ENCODE measurements at places on chromosomes 3 and 15.

- no peak for DNase-seq
Measured at GRCh38 chr3:86743233-86743632, 247.7 kb downstream of the VGLL3 start.

GRCh38 chr3:86996261-86996955 lies 5.5 kb upstream of the VGLL3 start:
- no peak for DNase-seq

GRCh38 chr3:122691195-122691594 lies 10.6 kb downstream of the PARP14 start:
- no peak for DNase-seq

GRCh38 chr3:146148468-146148931 lies 12.5 kb downstream of the PLOD2 start:
- DNase-seq, result no peak

- DNase-seq, result no peak
Measured at GRCh38 chr15:74213858-74214284, 11.3 kb upstream of the STRA6 start.

GRCh38 chr15:75561888-75562287 lies 17.2 kb downstream of the PTPN9 start:
- DNase-seq, result no peak

DNA sequence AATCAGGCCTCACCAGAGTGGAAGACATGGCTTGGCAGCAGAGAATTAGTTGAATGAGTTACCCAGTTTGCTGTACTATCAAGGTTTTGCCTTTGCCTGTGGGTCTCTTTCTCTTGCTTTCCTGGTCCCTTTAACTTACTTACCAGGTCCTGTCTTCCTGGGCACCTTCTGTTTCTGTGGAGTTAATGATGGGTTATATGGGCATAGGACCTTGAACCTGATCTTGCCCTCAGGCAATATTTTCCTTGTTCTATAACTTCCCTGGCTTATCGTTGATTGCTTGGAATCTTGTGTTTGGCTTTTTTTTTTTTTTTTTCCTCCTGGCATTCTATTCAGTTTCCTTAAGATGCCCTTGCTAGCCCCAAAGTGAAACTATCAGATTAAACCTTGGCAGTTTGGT lies 106.8 kb downstream of the HHLA2 start:
- DNase-seq, result no peak

DNA sequence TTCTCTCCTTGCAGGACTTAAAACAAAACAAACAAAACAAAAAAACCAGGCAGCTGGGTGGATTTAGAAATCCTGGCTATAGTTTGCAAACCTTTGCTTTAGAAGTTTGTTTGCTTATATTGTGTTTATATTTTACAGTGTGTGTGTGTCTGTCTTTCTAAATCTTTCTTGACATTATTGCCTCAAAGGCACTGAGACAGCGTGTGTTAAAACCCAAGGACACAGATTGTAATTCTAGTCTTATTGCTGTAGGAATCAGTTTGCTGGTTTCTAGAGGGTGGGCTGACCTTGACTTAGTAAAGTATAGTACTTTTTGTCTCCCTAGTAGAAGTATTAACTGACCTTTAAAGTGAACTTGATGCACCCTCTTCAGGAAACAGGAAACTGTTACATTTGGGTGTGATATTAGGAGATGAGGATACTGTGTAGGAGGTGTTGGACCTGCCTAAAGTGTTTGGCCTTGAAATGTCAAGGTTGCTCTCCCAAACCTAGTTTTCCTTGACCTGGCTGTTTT lies 71.0 kb downstream of the TCF12 start:
- DNase-seq, result no peak

DNA sequence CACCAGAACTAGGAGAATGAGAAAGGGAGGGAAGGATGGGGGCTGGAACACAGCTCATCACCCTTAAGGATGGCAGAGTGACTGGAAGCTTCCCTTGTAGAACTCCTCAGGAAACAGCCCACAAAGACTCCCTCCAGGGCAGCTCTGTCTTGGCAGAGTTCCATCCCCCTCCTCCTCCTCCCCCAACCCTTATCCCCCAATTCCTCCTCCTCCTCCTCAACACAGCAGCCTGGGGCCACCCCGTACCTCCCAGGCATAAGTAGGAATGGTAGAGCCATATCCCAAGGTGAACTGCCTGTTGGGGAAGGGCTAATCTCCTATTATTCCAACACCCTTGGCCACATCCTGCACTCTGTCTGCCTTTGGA lies 38.8 kb downstream of the ADCY5 start:
- no peak for DNase-seq

All from anterior cingulate cortex (tissue), 58 donors.